ENCODE measurements at places on chromosomes 12 and 14.
A peak's percentile ranks its signal among the peaks of the same experiment; 100 is the strongest.

DNA sequence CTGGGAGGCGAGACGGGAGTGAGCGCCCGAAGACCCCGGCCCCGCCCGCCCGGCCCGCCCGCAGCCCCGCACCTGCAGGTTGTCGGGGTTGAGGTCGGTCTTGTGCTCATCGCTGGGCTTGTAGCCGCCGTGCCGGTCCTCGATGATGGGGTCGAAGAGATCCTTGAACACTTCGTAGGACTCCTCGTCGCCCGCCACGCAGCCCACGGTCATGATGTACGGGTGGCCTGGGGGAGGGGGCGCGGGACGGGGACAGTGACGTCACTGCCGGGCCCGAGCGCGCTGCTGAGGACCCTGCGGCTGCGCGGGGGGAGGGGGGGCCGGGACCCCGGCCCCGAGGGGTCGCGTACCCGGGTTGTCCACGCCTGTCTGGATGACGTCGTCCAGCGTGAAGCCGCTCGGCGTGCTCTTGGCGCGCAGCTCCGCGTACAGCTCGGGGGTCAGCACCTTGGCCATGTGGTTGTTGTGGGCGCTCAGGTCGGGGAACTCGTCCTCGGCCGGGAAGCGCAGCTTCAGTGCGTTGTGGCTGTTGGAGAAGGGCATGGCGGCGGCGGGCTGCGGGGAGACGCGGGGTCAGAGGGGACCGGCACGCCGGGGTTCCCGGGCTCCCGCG is 573 bp downstream of the CKB start:
- no peak for DNase-seq

DNA sequence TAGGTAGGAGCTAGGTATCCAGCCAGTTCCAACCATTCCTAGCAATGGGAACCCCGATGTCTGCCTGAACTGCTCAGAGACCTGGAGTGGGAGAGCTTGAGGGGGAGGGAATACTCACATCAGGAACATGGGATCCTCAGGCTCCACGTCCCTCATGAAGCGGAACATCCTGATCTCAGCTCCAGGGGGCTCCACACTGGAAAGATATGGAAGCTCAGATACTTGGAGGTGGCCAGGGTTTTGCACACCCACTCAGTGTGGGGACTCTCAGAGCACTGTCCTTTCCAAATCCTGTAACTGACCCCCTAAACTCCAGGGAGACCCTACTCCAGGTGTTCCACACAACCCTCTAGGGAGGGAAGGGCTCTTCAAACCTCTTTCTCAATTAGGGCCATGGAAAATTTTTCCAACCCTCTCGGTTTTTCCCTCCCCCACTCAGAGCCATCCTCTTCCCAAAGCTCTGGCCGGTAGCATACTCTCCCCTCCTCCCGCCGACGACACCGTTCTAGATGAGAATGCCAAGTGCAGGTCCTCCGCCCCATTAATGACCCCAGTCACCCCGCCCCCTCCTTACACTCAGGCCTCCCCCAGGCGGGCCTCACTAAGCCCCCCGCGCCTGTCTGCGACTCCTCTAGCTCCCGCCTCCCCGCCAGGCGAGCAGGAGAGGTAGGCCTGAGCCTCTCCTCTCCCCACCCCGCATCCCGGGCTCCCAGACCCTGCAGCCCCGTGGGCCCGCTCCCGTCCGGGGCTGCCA is 597 bp downstream of the MLF2 start:
- DNase-seq: peak; percentile 26

DNA sequence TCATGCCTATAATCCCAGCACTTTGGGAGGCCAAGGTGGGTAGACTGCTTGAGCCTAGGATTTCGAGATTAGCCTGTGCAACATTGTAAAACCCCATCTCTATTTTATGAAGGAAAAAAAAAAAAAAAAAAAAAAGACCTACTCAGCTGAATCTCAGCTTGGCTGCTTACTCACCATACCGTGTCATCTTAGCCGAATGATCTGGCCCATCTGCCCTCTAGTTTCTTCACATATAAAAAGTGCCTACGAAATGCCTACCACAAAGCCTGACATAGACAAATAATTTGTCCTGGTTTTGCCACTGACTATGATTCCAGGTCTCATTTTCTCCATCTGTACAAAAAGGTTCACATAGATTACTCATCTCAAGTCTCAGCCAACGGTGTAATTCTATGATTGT is 10.1 kb downstream of the DIABLO start:
- DNase-seq: no peak

- no peak for DNase-seq
These were observed 229.6 kb upstream of the DIO3 start for GRCh38 chr14:101331661-101332169.

GRCh38 chr14:88856786-88857366 is 32.4 kb downstream of the TTC8 start:
- DNase-seq: no peak
